HL-60 (cell line): ENCODE measurements at places on chromosomes 4 and X.

DNA sequence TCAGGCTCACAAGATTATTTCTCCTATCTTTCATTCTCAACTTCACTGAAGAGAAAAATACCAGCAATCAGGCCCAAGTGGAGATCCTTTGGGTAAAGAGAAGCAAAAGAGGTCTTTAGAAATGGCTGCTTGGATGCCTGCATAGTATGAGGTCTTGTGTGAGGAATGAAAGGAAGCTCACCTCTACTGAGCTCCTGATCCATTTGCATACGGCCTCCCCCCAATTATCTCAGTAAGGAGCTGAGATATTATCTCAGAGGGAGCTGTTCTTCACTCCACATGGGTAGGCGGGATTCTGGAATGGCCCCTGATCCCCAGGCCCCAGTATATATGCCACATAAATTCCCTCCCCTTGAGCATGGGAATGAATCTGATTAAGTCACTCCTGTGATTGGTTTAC, 75.8 kb downstream of the EVC2 start:
- no peak for DNase-seq

- DNase-seq, result no peak
Measured at GRCh38 chr4:112884406-112884805, 165.0 kb upstream of the ANK2 start.

DNA sequence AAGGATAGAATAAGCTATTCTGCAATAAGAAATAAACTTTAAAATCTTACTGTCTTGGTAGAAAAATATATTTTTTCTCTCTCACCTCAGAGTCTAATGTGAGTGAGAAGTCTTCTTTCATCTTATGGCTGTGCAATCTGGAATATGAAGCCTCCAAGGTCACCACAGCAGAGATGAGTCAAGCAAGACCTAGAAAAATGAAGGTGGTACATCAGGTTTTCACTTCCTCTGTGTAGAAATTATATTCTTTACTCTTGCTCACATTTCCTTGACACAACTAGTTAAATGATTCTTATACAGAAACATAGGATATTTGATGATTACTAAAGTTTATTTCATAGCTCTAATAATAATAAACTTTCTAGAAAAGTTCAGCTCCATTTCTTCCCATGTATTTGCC, 211.4 kb downstream of the CXXC4 start:
- DNase-seq, result no peak

- no peak for DNase-seq
Measured at GRCh38 chrX:48920718-48921104, 1.9 kb upstream of the PIM2 start.

DNA sequence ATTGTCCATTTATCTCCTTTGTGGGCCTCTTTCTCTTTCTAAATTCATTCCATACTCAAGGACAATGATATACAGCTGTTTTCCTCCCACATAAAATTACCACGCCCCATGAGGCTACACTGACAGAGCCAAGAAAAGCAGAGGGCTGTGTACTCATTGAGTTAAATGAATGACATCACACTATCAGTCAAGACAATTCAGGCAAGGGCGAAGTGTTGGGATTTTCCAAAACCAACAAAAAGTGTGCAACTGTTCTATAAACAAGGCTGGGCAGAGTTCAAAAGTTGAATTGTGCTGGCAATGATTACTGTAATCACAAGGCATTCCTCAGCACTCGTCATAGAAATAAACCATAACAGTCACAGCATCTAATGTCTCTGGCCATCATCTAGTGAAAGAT, 799.6 kb upstream of the DIAPH2 start:
- DNase-seq, result no peak

GRCh38 chr4:101857176-101857575, 66.6 kb downstream of the BANK1 start:
- DNase-seq, result no peak

DNA sequence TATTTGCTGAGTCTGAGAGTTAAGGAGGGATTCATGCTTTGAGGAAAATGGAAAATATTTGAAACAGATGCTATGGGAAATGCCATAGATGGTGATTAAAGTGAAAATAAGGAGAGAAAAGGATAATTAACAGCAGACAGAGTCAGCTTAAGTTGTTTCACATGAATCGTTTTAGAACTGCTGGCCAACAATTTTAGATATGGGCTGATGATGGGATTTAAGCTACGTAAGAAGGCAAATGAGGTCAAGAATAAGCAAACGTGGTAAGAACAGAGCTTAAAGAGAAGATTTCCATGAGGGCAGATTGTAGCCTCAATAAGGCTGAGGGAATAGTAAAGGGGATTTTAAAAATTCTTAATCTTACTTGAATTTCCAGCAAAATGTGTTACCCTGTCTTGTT, 77.9 kb downstream of the MFAP3L start:
- no peak for DNase-seq

- DNase-seq, result peak; percentile 64
Measured at GRCh38 chr4:177287255-177287654, 22.4 kb upstream of the NEIL3 start.
